ENCODE measurements at places on chromosomes 11 and 22.

- DNase-seq = no peak
Measured at GRCh38 chr11:119691701-119692539, 37.1 kb downstream of the NECTIN1 start.

- DNase-seq = no peak
Measured at GRCh38 chr11:114078423-114078822, 18.9 kb downstream of the ZBTB16 start.

DNA sequence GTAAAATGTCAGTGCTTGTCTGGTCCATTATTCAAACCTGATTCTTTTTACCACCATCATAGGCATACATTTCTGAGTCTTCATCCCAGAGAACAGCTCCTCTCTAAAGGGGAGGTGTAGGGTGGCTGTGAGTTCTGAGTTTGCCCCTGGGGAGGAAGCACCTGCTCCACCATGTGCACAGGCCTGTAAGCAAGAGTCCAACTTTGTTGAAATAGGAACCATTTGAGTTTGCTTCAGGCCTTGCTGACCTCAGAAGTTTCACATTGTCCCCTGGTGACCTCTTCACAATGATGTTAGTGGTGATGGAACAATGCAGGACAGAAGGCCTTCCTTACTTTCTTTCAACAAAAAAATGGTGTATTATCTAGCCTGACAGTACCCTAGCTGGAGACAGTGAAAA, 54.6 kb upstream of the TOP3B start:
- DNase-seq = peak; percentile 4

- DNase-seq = no peak
Measured at GRCh38 chr11:75705541-75705940, 12.1 kb upstream of the MOGAT2 start.

Measured in activated CD8-positive, alpha-beta T cell treated with anti-CD3 and anti-CD28 coated beads, Interleukin-2, amount 10 ng/mL, durations not matched to agents 7 days and 5 days (primary cell).